NCI-H2081 (cell line): ENCODE measurements at places on chromosomes 2 and 18.

- DNase-seq = no peak
Measured at GRCh38 chr2:216315802-216316603, 56.3 kb downstream of the MARCHF4 start.

DNA sequence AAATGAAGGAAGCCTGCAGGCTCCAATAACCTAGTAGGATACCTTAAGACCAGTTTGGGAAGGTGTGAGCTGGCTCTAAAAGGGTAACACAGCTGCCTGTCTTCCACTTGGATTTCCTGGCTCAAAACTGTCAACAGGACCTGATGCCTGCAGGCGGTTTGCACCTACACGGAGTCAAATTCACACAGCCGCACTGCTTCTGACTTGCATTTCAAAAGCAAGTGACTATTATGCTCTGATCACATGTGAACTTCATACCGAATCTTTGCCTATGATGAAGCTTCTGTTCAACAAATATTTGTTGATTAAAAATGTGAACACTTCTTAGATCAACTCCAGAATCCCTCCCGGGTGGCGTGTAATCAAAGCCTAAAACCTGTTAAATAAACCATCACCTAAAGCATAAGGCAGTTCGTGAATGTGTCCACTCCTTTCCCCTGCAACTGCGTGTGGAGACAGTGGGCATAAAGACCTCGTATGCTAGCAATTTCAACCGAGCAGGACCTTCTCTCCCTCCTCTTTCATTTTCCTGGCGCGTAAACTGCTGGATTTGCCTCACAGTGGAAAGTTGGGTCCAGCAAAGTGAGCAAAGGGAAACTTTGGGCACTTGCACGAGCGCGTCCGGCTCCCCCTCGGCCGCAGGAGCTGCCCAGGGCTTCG, 784 bp downstream of the CRACDL start:
- DNase-seq = peak; percentile 34

DNA sequence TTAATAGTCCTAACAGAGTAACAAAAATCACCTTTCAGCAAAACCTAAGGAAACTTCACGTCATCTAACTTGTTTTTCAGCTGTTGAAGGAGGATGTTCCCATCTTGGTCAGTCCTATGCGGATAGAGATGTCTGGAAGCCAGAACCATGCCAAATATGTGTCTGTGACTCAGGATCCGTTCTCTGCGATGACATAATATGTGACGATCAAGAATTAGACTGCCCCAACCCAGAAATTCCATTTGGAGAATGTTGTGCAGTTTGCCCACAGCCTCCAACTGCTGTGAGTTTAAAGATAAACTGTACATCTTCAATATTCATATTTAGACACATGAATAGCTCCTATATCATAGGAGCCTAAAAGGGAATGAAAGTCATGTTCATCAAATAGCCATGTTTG, 10.5 kb downstream of the COL3A1 start:
- DNase-seq = no peak

DNA sequence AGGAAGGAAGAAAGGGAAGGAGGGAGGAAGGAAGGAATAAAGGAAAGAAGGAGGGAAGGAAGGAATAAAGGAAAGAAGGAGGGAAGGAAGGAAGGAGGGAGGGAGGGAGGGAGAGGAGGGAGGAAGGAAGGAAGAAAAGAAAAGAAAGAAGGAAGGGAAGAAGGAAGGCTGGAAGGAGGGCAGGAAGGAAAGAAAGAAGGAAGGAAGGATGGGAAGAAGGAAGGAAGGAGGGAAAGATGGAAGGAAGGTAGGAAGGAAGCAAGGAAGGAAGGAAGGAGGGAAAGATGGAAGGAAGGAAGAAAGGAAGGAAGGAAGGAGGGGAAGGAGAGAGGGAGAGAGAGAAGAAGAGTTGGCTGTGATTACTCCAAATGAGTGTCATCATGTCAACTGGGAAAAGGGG, 190.6 kb downstream of the ACKR3 start:
- DNase-seq = no peak

DNA sequence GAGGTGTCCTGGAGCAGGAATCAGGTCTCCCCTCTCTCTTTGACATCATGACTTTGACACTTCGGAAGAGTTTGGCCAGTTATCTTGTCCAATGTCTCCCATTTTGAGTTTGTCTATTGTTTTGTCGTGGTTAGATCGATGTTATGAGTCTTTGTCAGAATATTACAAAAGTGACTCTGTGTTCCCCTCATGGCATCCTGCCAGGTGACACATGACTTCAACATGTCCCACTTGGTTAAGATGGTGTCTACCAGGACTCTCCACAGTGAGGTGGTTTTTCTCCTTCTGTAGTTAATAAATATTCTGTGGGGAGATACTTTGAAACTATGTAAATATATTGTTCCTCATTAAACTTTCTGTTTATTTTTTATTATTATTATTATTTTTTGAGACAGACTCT, 76.6 kb upstream of the BZW1 start:
- no peak for DNase-seq

DNA sequence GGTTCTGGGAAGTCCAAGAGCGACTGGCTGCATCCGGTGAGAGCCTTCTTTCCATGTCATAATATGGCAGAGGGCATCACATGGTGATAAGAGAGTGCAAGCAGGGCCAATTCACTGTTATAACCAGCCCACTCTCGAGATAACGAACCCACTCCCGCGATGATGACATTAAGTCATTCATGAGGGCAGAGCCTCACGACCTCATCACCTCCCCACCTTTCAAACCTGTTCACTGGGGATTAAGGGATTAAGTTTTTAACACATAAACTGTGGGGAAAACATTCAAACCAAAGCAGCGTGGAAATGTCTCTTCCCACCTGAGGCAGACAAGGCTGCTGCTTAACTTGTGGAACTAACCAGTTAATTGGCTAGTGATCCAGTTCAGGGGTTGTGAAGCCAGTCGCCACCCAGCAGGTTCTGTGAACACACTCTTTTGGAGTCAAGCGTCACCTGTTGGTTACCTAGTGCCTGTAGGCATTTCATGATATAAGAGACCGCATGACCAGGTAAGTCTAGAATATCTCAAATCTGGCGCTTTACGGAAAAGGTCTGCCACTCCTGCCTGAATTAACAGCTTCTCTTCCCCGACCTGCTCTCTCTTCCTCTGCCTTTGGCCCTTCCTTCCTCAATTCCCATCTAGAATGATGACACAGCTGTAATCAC, 54.3 kb downstream of the EDAR start:
- DNase-seq = no peak

DNA sequence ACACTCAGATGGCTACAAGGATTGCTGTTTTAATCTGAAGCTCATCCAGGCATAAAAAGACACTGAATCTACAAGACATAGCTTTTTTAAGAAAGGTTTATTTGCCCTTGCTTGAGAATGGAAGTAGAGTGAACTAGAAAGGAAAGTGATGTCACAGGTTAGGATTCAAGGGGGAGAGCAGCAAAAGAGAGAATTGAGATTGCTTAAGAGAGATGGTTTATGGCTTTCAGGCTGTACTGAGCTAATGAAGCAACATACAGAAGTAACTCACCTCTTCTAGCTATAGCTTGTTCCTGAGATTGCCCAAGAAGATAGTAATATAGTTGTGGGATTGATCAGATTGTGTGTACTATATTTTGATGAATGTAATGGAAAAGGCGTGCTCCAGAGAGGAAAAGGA, 26.1 kb upstream of the ACVR2A start:
- no peak for DNase-seq

DNA sequence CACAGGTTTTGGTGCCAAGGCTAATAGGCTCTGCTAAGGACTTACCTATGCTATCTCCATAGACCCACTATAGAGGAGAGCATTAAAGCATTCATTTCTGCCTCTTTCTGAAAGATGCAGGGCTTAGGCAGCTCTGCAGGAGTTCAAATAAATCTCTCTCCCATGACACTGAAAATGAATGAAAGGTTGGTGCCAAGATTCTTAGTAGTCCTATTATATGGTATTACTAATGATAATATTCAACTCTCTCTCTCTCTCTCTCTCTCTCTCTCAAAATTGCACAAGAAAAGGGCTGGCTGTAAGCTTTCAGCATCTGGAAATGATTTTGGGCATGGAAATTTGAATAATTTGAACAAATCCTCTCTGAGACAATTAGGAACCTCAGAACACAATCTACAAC, 433.7 kb downstream of the MBD2 start:
- no peak for DNase-seq

DNA sequence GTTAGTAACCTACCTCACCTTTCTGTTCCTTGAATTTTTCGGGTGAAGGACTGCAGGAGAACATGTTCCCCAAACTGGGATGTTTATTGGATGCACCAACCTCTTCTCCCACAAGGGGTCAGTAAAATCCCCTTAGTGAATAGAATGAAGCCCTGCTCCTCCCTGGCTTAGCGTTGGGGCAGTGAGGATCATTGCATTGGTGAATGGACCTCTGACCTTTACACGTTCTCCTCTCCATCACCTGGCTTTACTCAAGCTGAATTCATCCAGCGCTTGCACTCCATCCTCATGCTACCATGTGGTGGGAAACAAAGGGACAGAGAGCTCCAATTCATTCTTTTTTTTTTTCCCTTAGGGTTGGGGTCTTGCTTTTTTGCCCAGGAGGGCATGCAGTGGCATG, 157.2 kb downstream of the MIB1 start:
- DNase-seq = peak; percentile 43

DNA sequence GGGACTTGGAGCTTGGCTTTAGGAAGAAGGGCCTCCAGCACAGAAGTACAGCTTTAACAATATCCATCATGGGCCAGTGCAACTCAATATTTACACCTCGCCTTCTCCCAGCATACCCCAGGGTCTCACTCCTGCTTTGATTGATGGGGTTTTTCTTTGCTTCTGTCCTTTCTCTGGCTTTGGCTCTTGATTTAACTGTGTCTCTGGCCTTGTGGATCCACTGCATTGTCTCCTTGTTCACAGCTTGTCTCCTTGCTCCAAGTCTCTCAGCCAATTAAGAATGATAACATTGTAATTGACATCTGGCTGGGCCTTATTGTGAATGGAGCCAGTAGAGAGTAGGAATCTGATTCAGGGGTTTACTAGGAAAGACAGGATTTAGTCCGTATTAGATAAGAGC, 1019.5 kb downstream of the TMEM182 start:
- no peak for DNase-seq

GRCh38 chr18:72700961-72701710, 157.0 kb upstream of the CBLN2 start:
- DNase-seq = peak; percentile 23

- DNase-seq = no peak
Measured at GRCh38 chr2:100935372-100935752, 66.7 kb upstream of the RPL31 start.

DNA sequence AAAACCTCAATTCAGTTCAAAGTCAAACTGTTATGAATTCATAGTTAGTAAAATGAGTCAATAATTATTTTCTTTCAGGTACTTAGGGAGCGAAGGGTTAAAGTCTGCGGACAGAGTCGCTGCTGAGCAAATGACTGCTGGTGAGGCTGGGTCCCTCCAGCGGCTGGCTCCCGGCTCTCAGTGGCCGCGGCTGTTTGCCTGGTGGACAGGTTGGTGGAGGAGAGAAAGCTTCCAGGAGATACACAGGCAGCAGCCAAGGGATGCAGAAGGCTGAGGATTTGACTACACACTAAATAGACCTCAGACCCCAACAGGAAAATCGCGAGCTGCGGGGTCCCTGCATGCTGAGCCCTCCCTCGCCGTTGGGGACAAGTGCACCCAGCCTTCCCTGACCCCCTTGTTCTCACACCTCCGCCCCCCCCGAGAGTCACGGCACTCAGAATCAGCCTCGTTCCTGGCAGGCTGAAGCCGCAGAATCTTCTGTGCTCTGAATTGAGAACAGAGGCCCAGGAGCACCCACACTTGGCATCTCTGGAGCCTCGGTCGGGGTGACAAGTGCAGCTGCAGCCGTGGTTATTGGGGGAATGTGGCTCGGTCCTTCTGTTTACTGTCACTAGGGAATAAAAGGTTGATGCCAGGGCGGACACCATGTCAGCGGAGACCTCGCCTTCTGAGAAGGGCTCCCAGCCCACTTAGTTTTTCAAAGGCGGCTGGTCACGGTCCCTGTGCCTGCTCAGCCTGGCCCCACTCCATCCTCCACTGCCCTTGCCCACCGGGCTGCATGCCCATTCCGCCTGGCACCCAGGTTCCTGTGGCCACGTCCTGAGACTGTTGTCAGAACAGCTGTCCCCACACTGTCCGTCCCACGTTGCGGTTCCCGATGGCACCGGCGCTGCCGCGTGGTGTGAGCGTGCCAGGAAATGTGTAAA, 74.0 kb downstream of the SLC66A2 start:
- DNase-seq = no peak
